Hypothalamus (tissue), 51 donors: ENCODE measurements at places on chromosomes 12 and 14.

DNA sequence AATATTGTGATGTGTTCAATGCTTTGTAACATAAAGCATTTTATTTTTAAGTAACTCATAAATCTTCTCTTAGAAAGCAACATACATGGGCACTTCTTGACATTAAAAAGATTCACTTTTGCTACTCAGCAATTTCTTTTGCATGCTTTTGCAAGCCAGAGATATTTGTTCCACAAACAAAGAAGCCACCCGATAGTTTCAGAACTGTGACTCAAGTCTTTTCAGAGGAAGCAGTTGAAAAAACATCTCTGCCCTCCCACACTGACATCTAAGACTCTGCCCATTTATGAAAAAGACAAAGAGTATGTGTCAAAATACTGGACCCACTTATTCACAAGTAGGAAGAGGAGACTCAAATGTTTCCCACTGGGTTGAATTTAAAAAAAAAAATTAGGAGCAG lies 7.5 kb downstream of the APPL2 start:
- no peak for DNase-seq

DNA sequence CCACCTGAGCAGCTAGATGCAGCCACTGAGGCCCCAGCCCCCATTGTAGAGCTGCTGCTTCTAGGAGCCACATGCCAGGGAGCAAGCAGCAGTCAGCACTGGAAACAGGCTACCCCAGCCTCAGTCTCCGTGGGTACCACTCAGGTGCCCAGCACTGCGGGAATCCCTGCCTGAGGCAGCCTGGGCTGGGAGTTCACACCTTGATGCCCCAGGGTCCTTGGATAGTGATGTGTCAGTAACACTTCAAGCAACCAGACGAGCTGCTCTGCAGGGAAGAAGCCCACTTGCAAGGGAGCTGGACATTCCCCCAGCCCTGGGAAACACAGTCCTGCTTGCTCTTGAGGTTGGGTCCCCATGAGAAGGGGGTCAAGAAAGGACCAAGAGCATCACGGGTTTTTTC lies 90.7 kb downstream of the ZFP36L1 start:
- DNase-seq, result no peak

GRCh38 chr12:24952389-24952788 lies 3.5 kb upstream of the BCAT1 start:
- no peak for DNase-seq

- no peak for DNase-seq
Measured at GRCh38 chr14:88770736-88771135, 22.0 kb downstream of the EML5 start.

DNA sequence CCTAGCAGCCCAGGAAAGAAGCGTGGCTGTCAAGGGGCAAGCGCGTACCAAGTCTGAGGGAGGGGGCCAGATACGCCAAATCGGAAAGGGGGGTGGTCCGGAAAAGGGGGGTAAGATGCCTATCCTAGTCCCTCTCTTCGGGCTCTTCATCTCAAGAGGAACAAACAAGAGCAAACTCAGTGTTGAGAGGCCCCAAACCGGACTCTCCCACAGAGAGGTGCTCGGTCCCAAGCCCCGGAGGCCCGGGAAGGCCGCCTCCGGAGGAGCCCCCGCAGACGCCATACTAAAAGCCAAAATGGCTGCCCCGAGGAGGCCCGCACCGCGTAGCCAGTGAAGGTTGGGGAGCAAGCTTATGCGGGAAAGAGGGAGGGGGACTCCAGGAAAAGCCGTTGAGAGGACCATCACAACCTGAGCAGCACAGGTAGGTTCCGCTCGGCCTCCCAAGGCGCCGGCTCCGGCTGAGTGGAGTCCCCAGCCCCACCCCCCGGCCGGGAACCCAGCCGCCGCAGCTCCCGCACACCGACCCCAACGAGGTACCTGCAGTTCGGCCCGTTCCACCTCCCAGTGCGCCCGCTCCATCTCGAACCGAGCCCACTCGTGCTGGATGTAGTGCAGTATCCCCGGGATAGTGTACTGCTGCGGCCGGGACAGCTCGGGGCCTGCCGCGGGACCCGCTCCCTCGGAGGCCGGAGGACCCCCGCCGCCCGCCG lies at the start of gene AP4S1:
TSS of gene AP4S1 (plus strand) at position 283 of the 710 bp plus-strand sequence. CDS start 40,548 bp downstream, outside the sequence.
- DNase-seq, result peak; percentile 56

- DNase-seq, result no peak
Measured at GRCh38 chr12:114136631-114137030, 170.5 kb upstream of the RBM19 start.

DNA sequence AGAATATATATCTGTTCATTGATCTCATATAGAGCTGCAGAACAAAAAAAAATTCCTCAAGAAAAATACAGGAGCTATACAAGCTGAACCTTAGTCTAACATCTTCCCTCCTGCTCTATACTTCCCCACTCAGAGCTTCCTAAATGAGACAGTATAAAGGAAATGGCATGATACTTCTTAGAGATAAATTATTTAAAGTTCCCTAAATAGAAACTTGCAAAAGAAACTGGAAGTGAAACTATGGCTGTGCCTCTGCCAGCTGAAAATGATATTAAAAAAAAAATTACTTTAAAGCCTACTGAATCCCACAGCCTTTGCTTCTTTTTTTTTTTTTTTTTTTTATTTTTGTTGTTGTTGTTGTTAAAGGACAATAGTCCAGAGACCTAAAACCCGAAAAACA lies 11.6 kb upstream of the NEK9 start:
- DNase-seq, result no peak

DNA sequence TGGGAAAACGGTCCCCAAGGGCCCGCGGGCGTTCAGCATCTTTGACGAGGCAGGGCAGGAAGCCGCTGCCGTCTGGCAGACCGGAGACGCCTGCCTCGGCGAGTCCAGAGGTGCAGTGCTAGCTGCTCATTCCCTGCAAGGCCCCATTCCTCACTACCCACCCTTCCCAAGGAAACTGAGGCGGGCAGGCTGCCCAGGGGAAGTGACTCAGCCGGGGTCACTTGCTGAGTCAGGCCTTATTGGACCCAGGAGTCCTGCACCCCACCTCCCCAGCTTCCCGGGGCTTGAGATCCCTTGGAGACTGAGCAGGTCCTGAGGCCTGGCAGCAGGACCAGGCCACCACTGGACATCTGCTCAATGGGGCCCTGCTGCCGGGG lies 3.7 kb downstream of the SH2B3 start:
- no peak for DNase-seq

DNA sequence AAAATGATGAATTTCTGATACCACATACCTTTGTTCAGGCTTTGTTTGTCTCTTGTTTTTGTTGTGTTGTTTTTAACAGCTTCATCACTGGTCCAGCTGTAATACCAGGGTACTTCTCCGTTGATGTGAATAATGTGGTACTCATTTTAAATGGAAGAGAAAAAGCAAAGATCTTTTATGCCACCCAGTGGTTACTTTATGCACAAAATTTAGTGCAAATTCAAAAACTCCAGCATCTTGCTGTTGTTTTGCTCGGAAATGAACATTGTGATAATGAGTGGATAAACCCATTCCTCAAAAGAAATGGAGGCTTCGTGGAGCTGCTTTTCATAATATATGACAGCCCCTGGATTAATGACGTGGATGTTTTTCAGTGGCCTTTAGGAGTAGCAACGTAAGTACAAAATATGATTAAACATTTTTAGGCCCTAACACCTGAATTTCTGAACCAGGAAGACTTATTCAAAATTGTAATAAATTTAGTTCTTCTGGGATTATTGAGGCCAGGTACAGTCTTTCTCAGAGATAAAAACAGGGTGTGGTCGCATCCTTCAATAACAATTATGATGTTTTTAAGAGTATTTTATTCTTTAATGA lies 22.4 kb downstream of the RXYLT1 start:
- DNase-seq, result no peak

GRCh38 chr14:60573943-60574495 lies 65.1 kb downstream of the SIX6 start:
- no peak for DNase-seq

DNA sequence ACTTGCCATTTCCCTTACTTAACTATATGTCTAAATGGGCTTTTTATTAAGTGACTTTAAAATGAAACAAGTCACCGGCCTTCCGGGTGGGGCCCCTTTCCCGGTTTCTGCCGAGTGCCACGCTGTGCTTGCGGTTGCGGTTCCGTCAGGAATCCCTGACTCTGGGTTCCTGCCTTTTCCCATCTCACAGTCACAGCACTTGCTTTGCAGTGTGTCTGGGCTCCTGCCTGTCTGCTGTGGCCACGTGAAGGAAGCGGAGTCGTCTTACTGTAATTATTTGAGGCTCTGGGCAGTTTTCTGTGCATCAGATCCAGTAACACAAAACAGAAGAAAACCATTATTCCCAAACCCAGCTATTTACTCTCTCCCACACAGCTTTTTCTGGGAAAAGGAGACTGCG lies 44.0 kb upstream of the FRMD6 start:
- DNase-seq, result no peak

- DNase-seq, result no peak
Measured at GRCh38 chr12:122819209-122819785, 16.0 kb upstream of the HIP1R start.

DNA sequence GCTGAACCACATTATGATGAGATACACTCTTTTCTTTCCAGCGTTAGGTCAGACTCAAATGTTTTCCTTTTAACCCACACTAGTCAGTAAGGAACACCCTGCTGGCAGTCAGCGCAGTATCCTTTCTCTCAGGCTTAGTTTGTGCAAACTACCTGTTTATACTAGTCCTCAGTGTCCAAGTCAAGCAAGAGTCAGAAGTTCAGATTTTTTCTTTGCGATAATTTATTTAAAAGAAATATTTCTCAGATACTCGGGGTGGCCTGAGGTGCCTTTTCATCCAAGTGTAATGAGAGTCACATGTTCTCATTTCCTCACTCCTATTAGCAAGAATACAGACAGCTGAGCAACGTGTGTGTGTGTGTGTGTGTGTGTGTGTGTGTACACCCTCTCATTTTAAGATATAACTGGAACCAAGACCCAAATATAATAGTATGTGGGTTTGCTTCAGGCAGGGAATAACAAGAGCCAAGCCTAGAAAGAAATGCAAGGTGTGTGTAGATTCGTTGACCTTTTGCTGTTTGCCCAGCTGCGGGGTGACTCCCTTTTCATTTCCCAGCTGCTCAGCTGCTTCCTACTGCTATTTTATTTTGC lies 182.7 kb downstream of the KICS2 start:
- no peak for DNase-seq

GRCh38 chr12:30120522-30120921 lies 336.8 kb upstream of the TMTC1 start:
- no peak for DNase-seq

- no peak for DNase-seq
Measured at GRCh38 chr14:51578853-51579252, 72.9 kb upstream of the FRMD6 start.
